ENCODE measurements at places on chromosomes 4 and X.
A peak's percentile ranks its signal among the peaks of the same experiment; 100 is the strongest.

GRCh38 chr4:149296084-149296483 lies 519.6 kb downstream of the IQCM start:
- no peak for DNase-seq

DNA sequence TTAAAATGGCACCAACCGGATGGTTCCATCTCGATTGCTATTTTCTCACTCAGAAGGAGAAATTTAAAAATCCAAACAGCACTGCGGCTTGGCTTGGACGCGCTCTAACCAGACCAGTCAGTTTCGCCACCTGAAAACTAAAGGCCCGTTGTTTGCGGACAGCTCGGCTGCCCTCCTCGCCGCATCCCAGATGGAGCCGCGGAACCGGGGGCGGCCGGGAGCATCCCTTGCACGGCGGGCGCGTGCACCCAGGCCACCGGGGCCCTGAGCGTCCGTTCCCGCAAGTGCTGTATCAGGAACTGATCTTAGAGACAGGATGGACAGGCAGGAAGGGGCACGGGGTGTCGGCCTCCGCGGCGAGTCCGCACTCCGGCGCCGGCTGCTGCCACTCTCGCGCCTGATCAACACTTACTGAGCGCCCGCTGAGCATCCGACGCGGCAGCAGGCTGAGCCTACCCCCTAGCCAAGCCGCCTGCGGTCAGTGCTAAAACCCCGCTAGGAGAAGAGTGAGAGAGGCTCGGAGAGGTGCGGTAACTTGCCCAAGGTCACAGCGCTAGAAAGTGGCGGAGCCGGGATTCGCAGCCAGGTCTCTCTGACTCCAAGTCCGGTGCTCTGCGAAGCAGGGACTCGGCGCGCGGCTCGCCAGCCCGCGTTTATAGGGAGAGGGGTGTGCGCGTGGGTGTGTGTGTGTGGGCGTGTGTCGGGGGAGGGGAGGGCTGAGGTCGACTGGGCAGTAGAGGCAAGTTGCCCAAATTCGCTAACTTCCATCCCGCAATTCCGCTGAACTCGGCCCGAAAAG lies at the start of gene CITED1:
TSS of gene CITED1 (minus strand) at position 629 of the 799 bp plus-strand sequence. CDS start 3,045 bp downstream, outside the sequence.
- DNase-seq = no peak

- DNase-seq = no peak
Measured at GRCh38 chr4:88171206-88171605, 12.8 kb upstream of the ABCG2 start.

GRCh38 chr4:57691370-57691769 lies 581.2 kb upstream of the IGFBP7 start:
- DNase-seq = no peak

- DNase-seq = no peak
Measured at GRCh38 chr4:90121676-90122354, 5.4 kb upstream of the CCSER1 start.

GRCh38 chr4:3294401-3295241 lies 1.8 kb downstream of the RGS12 start:
- no peak for DNase-seq

DNA sequence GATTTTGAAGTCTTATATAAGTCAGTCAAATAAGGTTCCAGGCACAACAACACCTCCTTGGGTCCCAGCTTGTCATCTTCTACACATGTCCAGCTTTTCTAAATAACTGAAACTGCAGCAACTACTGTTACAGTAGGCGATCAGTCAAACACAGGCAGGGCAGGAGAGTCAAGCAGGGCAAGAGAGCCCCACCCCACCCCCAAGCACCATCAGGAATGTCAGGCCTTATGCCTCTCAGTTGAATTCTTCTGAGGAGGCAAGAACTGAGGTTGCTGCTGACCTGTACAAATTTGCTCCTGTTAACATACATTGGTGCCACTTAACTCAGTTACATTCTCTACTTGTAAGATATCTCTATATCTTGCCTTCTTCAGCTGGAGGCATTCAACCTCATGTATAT lies 608.8 kb upstream of the PCDH10 start:
- no peak for DNase-seq

DNA sequence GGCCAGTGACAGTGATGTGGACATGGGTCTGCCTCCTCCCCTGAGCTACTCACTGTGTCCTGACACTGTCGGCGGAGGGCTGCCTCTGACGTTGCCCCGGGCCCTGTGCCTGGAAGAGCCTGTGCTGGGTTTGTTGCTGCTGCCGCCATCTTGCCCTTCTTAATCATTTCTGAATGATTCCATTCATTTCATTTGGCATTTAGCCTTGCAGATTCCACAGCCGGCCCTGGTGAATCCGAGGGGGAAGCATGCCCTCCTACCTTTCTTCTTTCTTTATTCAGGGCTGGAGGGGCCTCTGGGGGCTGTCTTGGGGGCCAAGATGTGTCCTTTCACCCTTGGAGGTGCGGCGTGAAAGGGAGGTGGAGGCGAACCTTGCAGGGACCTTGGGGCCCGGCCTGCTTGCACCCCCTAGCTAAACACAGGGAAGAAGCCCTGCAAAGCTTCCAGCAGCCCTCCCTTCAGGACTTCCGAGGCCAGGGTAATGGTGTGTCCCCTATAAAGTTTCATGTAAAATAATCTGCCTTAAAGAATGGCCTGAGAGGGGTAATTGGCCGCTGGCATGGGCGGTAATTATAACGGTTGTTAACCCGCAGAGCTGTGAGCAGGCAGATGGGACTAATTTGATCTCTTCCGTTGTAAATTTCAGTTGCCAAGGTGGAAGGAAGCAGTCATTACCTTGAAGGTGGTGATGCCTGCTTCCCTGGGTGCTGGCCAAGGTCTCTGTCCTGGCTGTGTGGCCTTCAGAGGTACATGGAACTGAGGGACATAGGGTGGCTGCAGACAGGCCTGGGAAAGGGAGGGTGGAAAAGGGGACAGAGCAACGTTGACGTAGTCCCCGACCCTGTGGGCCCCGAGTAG lies 92.3 kb downstream of the PSAPL1 start:
- no peak for DNase-seq

GRCh38 chr4:137531986-137532868 lies at the start of gene PCDH18:
Gene PCDH18, minus strand, starts transcription at chr4:137532494. Its CDS starts 406 bp downstream, at chr4:137532088.
- peak; percentile 25 for DNase-seq

- DNase-seq = no peak
Measured at GRCh38 chrX:40887476-40887875, 152.1 kb upstream of the MED14 start.

DNA sequence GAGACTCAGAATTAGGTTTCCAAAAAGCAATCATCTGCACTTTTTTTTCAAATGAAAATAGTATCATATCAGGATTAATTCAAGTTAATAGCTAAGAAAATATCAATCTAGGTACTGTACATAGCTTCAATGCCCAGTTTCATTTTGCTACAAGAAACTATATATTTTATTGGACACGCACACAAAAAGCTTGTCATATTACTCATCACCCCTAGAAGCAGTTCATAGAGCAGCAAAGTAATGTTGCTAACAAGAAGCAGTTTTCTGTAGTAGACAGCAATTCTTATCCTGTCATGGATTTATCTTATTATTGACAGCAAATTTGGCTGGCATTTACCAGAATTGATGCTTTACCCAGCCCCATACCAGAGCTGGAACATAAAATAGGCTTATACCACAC lies 52.3 kb upstream of the LSM6 start:
- DNase-seq = no peak

DNA sequence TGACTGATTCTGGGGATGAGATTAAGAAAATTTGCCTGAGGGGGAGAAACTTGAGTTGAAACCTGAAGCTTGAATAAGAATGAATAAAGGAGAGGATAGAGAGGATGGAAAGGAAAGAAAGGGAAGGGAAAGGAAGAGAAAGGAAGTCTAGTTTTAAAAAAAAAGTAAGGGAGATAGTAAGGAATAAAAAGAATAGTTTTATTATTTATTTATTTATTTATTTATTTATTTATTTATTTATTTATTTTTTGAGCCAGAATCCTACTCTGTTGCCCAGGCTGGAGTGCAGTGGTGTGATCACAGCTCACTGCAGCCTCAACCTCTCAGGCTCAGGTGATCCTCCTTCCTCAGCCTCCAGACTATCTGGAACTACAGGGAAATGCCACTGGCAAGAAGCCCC lies 62.0 kb upstream of the NAF1 start:
- DNase-seq = no peak
